ENCODE measurements at places on chromosomes 13 and 19.

DNA sequence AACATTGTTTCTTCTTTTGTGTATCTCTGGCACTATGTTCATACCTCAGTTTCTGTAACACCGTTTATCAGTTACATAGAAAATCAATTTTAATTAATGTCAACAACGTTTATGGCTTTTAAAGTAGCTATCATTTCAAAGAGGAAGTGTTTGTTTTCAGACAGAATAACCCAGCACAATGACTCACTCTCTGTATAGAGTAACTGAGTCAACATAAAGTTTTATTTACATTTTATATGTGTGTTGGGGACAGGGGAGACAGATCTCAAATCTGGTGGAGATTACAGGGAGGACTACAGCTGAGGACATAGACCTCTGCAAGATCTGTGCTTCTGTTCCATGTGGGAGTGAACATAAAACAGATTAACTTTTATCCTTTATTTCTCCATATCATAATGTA, 2590.1 kb downstream of the PCDH9 start:
- DNase-seq: no peak

DNA sequence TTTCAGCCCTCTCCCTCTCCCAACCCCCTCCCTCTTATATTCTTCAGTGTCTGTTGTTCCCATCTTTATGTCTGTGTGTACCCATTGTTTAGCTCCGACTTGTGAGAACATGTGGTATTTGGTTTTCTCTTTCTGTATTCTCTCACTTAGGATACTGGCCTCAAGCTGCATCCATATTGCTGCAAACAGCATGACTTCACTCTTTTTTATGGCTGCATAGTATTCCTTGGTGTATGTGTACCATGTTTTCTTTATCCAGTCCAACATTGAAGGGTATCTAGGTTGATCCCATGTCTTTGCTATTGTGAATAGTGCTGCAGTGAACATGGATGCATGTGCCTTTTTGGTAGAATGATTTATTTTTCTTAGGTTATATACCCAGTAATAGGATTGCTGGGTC, 17.8 kb downstream of the NHLRC3 start:
- no peak for DNase-seq

- no peak for DNase-seq
Observed at GRCh38 chr13:28432816-28433560, 61.9 kb downstream of the FLT1 start.

DNA sequence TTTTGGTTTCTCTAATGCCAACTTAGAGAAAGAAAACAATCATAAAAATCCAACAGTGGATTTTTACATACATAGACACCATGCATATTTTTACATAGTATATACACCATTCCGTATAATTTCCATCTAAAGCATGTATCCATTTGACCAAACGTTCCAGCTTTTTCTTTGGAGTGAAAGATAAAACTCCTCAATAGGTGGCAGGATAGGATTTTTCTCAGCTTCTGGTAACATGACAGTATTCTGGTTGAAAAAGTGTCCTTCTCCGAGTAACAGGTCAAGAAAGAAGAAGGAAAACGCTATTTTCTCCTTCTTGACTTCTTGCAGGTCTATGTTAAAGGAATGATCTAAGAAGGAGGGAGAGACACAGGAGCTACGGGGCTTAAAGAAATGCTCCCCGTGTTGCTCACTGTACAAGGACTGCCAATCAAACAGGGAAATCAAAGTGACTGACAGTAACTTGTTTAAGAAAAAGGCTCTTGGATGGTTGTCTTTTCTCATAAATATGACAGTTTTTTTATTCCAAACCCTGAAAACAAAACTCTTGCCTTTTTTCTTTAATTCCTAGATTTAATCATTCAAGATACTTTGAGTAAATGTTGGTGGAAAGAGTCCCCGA, 11.5 kb downstream of the FLT1 start:
- DNase-seq: no peak
